Stimulated activated CD8-positive, alpha-beta memory T cell treated with anti-CD3 and anti-CD28 coated beads, Interleukin-7, amount 100 ng/mL, for 4 hours (primary cell): ENCODE measurements at places on chromosomes 12 and 14.

- no peak for DNase-seq
These were observed 184.6 kb upstream of the TMEM260 start for GRCh38 chr14:56394826-56395530.

- DNase-seq = no peak
These were observed 93.9 kb upstream of the OVCH1 start for GRCh38 chr12:29591140-29592020.

- no peak for DNase-seq
These were observed 232.1 kb downstream of the NAV3 start for GRCh38 chr12:78062786-78063185.

- no peak for DNase-seq
These were observed 20.3 kb upstream of the DHRS4 start for GRCh38 chr14:23933108-23933741.

DNA sequence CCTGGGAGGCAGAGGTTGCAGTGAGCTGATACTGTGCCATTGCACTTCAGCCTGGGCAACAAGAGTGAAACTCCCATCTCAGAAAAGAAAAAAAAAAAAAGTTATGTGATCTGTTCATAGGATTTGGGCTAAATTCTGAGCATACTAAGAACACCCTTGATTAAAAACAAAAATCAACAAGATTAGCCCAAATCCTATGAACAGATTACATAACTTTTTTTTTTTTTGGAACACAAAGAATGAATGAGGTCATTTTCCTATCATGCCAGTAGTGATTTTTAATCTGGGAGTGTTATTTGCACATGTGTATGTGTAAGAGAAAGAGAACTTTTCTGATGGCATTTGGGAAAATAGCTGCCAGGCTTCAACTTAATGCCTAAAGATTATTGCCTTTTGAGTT is 208.7 kb downstream of the ERC1 start:
- no peak for DNase-seq

DNA sequence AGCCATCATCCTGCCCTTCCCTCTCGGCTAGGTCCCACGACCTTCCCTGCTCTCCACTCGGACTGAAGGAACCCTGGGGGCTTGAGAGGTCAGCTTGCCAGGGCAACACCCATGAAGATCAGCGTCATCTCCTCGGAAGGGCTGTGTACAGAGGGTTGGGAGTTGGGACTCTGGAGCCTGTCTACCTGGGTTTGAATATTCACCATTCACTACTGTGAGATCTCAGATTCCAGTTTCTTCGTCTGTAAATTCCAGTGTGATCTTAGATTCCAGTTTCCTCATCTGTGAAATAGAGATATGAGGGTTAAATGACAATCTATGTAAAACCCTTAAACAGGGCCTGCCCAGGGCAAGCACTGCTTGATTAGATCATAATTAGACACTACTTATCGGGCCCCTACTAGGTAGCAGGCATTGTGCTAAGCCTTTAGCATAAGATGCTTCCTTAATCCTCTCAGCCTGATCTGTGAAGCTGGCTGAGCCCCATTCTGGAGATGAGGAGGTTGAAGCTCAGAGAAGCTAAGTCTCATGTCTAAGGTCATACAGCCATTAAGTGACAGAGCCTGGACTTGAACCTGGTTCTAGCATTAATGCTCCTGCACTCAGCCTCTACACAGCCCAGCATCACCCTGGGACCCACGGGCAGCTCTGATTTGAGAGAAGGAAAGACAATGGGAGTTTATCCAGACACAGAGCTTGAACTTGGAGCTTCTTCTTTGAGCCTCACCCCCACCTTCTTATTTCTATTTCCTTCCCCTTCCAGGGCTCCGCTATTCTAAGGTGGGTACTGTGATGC is 612 bp upstream of the ZDHHC22 start:
- no peak for DNase-seq

GRCh38 chr14:100369019-100369418 is 45.9 kb downstream of the SLC25A47 start:
- DNase-seq = no peak

- no peak for DNase-seq
These were observed 6.7 kb upstream of the RNASE10 start for GRCh38 chr14:20498622-20499021.

DNA sequence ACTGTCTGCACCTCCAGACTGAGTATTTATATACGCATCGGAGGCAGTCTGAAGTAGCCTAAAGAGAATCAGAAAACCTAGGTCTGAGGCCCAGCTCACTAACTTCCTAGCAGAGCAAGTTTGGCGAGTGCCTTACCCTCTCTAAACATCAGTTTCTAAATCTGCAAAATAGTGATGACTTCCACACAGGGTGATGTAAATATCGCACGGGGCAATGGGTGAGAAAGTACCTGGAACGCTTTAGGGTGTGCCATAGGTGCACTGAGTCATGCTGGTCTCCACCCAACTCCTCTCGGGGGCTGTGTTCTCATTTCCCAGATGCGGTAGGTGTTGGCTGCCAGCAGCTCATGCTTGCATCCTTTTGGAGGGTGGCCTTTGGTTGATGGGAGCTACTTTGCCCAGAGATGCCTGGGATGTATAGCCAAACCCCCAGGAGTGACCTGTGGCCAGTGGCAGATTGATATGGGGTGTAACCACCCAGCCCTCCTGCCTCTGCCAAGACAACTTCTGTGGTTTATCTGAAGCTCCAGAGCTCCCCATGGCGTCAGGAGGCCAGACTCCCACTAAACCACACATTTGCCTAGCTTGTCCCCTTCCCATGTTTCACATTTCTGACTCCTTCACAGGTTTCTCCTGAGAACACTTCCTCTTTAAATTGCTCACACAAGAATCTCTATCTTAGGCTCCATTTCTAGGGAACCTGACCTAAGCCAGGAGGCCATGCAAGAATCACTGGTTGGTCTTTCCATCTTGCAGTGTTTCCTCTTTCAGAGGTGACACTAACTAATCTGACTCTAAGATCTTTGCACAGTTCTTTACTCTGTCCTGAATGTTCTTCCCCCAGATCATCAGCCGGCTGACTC is 62.0 kb upstream of the TUNAR start:
- no peak for DNase-seq

DNA sequence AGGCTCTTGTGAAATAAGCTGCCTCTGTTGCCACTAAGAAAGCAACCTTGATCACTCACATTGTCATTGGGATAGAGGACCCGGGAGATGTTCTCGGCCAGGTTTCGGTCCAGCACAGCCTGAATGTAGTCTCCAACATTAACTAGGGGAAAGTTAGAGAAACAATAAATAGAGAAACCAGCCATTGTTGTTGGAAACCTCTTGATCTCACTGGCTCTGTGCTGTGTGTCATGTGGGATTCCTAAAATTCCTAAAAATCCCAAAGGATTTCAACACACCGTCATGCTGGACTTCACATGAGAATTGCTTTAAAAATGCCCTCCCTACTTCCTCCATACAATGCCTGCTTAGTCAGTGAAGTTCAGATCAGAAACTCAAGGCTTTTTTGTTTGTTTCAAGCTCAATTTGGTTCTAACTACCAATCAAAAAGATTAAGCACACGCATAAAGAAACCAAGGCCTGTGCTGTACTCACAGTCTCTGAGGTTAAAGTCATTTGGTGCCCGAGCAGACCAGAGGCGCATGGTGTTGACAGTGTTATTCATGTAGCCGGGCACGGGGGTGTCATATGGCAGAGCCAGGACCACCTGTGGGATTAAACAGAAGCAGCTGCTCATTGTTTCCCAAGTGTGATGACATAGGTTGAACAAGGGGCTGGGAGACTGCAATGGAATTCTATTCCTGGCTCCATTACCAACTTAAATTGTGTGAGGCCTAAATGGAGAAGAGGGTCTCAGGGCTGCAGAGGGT is 23.6 kb downstream of the PYGL start:
- DNase-seq = no peak

- DNase-seq = no peak
These were observed 102.8 kb downstream of the SLC5A8 start for GRCh38 chr12:101107032-101107763.

GRCh38 chr12:19018302-19018970 is 111.1 kb upstream of the PLEKHA5 start:
- no peak for DNase-seq

- no peak for DNase-seq
These were observed 391.0 kb downstream of the ZFP36L1 start for GRCh38 chr14:68401855-68402254.

DNA sequence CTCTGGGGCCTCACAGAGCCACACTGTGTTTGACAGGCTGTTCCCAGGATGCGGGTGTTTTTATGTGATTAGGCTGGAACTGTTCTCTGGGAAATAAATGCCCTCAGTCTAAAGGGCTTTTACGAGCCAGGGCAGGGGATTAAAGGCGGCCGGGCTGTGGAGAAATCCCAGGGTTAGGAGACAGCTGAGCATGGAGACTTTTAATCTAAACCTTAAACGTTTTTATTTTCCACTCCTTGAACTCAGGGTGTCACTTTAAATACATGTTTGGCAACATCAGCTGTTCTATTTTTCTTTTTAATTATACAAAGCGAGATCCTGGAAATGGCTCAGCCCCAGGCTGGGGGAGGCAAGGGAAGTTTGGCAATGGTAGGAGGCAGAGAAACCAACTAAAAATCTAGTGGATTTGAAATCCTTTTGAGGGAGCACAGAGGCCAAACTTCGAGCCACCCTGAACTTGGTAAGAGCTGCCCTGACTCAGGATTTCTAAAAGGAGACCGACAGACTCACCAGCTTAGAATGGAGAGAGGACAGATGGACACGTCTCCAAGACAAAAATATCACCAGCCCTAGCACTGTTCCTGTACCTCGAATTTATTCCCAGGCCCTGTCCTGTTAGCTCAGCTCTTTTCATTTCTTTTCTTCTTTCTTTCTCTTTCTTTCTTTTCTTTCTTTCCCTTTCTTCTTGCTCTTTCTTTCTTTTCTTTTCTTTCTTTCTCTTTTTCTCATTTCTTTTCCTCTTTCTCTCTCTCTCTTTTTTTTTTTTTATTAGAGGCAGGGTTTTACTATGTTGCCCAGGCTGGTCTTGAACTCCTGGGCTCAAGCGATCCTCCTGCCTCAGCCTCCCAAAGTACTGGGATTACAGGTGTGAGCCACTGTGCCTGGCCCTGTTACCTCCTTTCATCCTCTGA is 15.8 kb upstream of the ORAI1 start:
- DNase-seq = no peak

- no peak for DNase-seq
These were observed 154.7 kb downstream of the APAF1 start for GRCh38 chr12:98799822-98800221.

DNA sequence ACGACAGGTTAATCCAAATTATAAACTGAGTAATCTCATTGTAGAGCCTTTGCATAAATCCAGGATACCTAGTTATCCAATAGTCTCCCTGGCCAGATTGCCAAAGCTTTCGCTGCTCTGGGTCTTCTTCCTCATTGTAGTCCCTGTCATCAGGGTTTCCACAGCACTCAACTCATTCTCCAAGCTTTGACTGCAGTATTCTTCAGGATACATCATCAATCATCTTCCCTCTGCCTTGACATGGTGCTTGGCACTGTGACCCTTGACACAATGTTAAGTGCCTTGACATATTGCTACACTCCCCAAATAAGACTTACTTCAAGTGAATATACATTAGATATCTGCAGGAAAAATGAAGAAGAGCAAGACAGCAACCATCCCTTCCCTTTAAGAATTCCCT is 60.1 kb upstream of the RESF1 start:
- DNase-seq = no peak

DNA sequence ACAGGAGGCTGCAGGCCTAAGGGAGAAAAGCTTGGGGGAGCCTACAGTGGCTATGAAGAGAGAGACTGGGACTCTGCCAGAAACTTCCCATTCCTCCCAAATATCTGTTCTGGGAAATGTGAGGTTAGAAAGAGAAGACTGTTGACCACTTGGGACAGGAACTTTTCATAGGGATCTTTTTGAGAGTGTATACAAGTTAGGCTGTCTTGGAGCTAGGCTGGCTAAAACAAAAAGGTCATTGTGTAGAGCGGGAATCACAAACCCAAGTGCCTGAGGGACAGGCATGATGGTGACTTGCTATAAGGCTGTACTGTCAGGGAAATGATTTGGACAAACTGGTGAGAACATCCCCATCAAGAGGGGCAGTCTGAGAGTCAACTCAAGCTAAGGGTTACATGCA is 175.1 kb downstream of the GRIP1 start:
- DNase-seq = no peak

- no peak for DNase-seq
These were observed 7.5 kb downstream of the HEBP1 start for GRCh38 chr12:12992418-12993130.

- DNase-seq = no peak
These were observed 21.0 kb upstream of the ACSM4 start for GRCh38 chr12:7282844-7283243.

- no peak for DNase-seq
These were observed 510.6 kb downstream of the RERGL start for GRCh38 chr12:17579205-17580026.

- DNase-seq = no peak
These were observed 13.0 kb downstream of the CDKL1 start for GRCh38 chr14:50383618-50384225.

DNA sequence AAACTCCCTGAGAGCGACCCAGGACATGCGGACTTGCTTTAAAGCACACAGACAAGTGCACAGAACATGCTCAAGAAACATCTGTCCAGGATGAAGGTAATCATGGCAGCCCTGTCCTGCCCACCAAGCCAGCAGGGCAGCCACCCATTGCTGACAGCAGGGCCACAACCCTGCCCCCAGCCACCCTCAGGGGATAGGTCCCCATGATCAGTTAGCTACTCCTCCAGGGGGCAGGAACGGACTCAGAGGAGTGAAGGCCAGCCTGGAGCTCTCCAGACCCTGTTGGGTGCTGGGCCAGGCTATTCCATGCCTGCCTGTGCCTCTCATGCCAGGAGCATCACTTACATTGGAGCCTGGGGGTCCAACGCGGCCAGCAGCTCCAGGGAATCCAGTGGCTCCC is 15.8 kb downstream of the TMEM106C start:
- DNase-seq = no peak

- no peak for DNase-seq
These were observed 39.3 kb upstream of the TMCC3 start for GRCh38 chr12:94689646-94690036.

DNA sequence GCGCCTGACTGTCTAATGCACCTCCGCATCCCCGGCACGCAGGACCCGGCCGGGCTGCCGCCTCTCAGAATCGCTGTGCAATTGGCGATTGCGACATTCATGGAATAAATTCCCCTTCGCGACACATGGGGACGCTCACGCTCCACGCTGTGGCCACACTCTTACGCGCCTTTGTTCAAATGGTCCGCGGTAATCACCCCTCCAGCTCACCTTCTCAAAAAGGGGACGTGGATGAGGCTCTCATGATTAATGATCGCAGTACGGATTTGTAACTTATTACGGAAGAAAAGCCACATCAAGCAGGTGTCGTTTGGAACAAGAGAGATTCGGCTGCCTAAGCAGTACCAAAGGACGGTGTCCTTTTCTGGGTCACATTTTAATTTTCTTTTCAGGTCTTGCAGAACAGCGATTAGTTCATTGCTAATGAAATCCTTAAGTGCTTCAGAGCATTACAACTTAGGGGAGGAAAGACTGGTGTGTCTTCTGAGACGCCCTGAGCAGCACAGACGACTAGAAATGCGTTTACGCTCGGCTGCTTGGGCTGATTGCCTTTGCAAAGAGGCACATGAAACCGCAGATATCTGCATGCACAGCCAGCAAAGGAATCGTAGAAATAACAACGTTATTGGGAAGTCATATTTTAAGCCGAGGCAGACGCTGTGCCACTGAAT is 37.3 kb upstream of the ADGRD1 start:
- DNase-seq = no peak
